ENCODE measurements at places on chromosomes 13 and 19.

- DNase-seq = no peak
Measured at GRCh38 chr19:6731822-6732221, 5.6 kb downstream of the GPR108 start.

DNA sequence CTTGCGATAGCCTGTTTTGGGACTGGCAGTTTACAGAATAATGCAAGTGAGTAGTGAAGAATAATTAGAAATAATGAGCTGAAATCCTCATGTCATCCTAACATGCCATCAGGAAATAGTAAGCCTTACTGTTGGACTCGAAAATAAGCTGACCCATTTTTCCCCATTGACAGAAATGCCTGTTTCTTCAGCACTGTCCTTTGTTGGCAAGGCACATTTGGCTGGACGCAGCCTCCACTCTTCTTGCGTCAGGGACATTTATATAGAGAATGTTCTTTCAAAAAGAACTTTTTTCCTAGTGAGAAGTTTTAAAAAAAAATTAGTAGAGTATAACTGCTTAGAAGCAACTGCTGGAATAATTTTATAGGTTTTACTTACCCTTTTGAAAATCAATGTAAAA lies 47.1 kb downstream of the ARHGAP35 start:
- DNase-seq = no peak

DNA sequence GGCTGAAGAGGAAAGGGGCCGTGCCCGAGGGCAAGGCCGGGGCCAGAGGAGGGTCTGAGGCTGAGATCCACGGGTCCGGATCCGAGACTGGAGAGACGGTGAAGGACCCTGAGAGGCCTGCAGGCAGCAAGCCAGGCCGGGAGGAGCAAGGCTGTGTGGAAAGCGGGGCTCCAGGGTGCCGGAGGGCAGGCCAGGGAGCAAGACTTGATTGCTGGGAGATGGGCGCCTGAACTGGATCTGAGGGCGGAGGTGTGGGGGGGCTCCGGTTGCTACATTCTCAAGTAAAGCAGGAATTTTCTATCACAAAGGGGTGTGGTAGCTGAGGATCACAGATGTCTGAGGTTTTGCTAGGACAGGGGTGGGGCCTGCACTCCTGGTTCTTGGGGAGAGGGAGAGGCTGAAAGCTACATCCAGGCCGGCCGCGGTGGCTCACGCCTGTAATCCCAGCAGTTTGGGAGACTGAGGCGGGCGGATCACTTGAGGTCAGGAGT lies 3.8 kb downstream of the MAMSTR start:
- no peak for DNase-seq

DNA sequence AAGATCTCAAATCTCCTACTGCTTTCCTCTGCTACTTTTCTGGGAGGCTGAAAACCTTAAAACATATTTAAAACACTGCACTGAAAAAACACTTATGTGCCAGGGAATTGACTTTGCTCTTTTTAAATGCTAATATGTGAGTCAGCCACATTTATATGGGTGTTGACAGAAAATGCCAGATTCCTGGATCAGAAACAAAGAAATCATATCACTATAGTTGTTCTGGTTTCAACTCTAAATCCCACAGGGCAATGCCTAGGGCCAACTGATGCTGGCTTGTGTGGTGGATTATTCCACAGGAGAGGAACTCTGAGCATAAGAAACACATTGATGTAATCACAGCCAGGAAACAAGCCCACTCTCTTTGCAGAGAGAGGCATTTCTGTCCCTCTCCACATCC lies 1439.0 kb upstream of the SPRY2 start:
- DNase-seq = no peak

- no peak for DNase-seq
Measured at GRCh38 chr13:45441633-45442032, 23.1 kb upstream of the COG3 start.

- peak; percentile 59 for DNase-seq
Measured at GRCh38 chr19:5145521-5146511, 176.9 kb downstream of the KDM4B start.

DNA sequence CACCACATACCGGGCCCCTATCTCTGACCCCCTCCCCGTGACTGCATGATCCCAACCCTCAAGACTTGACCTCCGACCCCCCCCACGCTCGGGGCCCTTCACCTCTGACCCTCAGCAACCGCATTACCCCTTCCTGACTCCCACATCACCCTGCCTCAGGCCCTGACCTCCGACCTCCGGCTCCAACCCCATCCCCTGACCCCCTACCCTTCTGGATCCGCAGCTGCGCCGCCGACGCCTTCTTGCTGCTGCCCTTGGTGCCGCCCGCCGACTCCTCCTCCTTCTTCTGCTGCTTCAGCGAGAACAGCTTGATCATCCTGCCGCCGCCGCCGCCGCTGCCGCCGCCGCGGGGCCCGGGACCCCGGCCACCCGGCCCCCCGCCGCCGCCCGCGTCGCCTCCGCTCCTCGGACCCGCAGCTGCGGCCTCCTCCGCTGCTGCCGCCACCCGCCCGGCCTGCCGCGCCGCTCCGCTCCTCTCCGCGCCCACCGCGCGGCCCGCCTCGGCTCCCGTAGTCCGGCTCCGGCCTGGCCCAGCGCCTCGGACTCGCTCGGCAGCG lies at the start of gene UBE2M:
Gene UBE2M, minus strand, starts transcription at position 546 of the 557 bp plus-strand sequence. Its CDS starts 230 bp downstream, at position 316.
- DNase-seq = peak; percentile 85

Data from sciatic nerve (tissue), 2 donors.